ENCODE measurements at places on chromosomes 2 and 18.

DNA sequence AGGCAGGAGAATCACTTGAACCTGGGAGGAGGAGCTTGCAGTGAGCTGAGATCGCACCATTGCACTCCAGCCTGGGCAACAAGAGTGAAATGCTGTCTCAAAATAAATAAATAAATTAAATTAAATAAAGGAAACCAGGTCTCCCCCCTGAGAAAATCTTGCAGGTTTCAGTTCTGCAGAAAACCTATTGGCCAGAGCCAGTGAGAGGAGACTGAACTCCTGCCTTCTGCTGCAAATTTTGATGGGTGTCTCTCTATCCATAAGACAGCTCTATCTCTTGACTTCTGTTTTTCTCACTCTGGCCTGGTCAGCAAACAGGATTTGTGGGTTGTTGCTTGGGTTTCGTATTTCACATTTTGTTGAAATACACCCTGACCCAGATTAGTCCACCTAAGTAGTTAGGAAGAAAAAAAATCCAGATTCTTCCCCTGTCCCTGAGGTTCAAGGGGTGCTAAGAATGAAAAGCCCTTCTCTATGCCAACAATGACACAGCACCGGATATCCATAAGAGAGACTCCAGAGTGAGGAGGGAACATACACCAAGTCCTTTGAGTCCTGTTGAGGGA lies 86.7 kb upstream of the MAP4K4 start:
- DNase-seq: no peak

- no peak for DNase-seq
Measured at GRCh38 chr18:63138436-63139340, 180.9 kb downstream of the BCL2 start.

- DNase-seq: no peak
Measured at GRCh38 chr2:78293768-78294167, 731.7 kb upstream of the REG3G start.

DNA sequence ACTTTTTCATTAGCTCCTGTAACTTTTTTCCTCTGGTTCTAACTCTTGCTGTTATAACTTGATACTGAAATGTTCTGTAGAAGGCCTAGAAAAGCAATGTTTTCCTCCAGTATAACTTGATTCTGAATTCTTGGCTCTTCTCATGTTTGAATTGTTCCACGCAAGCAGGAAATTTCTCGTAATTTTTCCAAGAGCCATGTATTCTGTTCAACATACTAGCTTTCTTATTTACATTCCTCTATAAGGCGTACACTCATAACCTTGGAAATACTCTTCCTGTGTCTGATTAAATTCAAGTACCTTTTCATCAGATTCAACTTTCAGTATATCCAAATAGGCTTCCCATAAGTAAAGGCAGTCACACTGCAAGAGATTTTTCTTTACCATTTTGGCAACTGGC lies 109.1 kb downstream of the SMAD2 start:
- no peak for DNase-seq

DNA sequence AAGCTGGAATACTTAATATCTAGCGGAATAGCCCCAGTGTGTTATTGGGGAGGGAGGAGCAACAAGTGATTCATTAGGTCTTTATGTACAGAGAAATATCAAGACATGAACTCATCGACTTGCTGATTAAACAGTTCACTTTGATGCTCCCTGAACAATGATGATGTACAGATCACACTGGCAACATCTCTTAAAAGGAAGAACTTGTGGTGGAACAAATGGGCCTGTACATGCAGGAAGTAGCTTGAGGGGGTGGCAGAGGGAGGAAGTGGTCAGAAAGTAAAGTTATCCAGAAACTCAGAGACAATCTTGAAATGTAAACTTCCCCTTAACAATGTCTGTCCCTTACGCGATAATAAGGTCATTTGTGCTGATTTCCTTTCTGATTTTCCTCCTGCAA lies 90.5 kb downstream of the NXPH2 start:
- DNase-seq: no peak

DNA sequence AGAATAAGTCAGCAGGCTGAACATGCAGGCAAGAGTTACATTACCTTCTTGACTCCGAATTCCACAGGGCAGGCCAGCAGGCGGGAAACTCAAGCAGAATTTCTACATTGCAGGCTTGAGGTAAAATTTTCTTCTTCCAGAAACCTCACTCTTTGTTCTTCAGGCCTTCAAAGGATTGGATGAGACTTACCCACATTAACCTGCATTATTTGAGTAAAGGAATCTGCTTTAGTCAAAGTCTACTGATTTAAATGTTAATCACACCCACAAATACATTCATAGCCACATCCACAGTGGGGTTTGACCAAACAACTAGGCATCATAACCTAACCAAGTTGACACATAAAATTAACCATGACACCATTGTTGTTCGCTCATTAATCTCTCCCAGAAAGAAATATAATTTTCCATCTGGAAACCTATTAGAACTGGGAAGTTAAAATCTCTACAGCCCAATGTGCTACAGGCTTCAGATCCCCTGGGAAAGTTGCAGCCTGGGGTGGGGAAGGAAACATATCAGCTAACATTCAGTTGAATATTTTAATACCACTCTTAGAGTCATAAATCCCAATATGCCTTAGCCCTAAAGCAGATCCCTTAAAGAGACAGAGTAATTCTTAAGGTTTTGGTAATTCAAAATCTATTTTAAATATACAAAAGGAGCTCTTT lies 468.2 kb upstream of the TNP1 start:
- no peak for DNase-seq

GRCh38 chr2:172921532-172922236 lies 154.0 kb upstream of the MAP3K20 start:
- no peak for DNase-seq

DNA sequence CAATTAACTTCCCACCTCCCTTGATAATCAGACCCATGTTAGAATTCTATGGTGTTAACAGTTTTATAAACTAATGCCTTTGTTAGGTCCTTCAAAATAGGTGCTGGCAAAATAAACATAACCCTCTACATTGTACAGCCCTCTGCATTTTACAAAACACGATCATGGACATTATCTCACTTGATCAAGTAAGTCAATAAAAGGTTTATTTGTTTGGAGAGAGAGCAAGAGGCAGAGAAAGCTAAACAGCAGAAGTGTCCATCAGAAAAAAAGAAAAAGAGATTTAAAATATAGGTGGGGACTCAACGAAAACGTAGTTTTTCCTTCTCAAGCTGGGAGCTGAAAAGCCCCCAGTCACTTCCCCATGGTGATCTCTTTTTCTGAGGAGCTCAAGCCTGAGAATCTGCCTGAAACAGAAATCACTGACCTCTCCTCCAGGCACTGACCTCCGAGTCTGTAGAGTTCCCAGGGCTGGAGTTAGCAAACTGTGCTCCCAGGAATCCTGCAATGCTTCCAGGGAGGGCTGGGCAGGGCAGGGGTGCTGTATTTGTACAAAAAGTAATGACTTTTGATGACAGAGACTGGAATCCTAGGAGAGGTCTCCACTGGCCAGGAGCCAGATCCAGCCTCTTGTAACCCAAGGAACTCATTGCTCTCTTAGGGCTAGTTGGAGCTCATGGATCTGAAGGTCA lies 137.8 kb upstream of the KLHL29 start:
- no peak for DNase-seq

DNA sequence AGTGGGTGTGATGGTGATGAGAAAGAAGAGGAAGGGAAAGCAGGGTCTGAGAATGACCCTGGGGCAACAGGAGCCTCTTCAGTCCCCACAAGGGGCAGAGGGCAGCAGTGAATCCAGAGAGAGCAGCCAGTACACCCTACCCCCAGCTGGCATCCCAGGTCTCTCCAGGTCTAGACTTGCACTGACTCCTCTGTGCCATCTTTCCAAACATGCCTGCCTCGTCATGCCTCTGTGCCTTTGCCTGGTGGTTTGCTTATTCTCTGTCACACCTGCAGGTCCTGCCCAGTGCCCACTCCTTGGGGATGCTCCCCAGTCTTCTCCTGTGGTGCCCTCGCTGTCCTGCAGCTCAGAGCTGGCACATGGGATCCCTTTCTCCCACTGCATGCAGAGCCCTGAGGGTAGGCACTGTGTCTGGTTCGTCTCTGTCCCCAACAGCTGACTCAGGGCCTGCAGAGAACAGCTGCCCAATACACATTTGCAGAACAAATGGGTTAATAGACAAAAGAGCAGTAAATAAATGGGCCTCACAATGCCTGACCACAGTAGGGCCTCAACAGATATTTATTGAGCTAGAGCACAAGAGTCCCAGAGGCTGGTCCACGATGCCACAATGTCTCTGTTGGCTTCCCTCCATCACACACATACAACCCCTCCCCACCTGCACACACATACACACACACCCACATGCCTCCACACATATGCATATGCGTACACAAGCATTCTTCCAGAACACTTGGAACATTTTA lies 89.8 kb downstream of the HS1BP3 start:
- no peak for DNase-seq

- no peak for DNase-seq
Measured at GRCh38 chr2:157194844-157195243, 62.7 kb upstream of the GALNT5 start.

Measured in A549 (cell line).